ENCODE measurements at places on chromosomes 11 and 22.

GRCh38 chr22:29907753-29908515 lies 25.0 kb downstream of the MTMR3 start:
- peak; percentile 87 for DNase-seq

DNA sequence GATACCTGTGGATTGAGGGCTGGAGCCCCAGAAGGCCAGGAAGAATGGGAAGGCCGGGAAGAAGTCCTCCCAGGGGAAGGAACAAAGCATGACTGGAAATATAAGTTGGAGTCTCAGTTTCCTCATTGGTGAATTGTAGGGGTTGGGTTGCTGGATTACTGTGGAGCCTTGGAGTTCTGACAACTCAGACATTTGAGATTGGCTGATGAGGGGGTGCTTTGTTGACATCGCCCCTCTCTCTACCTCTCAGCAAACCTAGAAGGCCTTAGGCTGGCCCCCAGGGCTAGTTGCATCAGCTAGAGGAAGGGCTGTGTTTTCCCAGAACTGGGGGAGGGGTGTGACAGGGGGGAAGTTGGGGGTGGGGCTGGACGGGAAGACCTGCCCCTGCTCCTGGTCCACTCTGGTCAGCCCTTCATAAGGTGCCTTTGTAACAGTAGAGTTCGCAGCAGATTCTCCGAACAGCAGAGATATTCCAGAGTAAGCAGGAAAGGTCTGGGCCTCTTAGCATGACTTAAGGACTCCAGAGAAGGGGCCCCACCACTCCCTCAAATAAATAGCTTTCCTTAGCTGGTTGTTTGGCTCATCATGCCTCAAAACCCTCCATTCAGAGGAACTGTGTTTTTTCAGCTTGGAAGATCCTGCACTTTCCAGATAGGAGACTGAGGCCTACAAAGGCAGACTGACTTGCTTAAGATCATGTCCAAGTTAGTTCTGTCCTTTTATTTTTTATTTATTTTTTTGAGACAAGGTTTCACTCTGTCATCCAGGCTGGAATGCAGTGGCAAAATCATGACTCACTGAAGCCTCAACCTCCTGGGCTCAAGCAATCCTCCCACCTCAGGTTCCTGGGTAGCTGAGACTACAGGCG lies 12.5 kb upstream of the THRSP start:
- no peak for DNase-seq

GRCh38 chr11:61534025-61534932 lies 25.7 kb downstream of the LRRC10B start:
- no peak for DNase-seq

DNA sequence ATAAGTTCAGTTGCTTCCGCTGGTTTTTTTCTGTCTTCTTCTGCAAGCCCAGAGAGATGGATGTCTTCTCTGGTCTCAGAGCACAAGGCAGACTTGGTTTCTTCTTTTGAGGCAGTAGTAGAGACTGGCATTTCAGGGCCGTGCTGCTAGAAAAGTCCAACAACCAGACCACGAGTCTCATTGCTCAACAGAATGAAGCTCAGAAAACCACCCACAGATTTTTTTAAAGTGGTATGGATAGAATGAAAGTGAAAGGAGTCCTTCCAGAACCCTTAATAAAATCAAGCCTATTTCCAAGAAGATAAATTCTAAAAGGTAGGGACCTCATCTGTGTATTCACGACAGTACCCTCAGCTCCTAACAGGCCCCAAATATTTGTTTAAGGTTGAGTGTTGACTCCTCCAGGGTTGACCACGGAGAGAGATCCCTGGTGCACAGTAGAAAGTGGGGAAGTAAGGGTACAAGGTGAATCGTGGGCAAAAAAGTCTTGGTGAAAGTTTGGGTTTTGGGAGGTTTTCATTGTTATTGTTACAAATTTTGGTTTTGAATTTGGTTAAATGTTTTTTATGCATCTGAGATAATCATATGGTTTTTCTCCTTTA lies 43.6 kb upstream of the DDX6 start:
- no peak for DNase-seq

DNA sequence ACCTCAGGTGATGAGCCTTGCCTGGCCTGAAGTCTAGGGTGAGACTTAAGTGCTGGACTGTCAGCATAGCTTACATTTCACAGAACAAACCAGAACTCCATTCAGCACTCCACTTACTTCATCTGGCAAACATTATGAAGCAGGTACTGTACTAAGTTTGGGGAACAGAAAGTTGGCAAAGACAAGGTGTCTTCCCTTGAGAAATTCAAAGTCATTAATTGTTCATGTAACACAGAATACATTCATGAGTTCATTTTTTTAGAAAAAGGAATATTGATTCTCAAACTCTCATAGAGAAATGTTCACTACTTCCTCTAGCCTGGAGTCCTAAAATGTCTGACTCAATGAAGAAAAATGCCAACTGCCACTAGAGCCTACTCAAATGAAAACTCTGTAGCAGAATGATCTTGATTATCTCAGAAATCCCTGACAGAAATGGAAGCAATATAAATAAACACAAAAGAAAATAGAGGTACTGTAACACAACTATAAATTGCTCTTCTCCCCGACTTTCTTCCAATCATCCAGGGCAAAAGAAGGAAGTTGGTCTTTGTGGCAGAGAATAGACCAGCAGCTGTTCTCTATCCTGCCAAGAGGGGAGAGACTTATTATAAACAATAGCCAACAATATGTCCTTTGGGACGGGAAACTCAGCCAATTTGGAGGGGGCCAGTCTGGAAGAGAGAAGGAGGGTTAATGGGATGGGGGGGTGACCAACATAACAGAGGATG lies 129.2 kb upstream of the MTMR2 start:
- DNase-seq: no peak

DNA sequence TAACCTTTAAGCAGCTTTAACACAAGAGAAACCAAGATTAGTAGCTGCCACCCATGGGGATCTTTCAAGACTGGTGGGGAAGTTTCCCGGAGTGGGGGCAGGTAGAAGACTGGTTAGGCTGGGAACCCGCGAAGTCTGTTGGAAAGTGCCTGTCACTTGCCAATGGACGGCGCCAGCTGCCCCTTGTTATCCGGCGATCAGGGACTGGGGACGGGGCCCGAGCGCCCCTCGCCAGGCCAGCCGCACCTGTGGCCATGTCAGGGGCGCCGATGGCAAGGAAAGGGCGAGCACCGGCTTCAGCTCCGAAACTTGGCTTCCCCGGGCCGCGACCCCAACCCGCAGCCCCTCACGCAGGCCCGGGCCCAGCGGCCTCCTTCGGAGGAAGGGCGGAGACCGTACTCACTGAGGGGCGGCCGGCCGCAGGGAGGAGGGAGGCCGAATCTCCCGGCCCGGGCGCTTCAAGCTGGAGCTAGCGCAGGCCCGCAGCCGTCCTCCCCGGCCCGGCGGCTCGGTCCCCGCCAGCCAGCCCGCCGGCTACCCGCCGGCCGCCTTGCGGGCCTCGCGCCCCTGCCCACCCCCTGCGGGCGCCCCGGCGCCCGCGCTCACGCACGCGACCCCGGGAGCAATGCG lies 539 bp downstream of the EIF4ENIF1 start:
- peak; percentile 47 for DNase-seq

DNA sequence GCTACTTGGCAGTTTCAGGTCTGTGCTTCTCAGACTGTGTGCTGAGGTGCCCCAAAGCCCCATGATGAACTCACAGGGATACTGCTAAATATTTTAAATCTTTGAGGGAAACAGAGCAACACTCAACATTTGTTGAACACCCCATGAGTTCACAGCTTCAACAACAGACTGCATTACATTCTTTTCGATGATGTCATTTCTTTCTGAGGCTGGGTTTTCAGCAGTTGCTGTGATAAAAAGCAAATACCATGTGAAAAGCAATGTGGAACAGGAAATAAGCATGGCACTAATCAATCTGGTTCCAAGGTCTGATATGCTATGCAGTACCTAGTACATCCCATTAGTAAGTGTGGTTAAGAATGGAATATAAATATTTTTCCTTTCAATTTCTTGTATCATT lies 82.7 kb downstream of the RPL27A start:
- DNase-seq: no peak

DNA sequence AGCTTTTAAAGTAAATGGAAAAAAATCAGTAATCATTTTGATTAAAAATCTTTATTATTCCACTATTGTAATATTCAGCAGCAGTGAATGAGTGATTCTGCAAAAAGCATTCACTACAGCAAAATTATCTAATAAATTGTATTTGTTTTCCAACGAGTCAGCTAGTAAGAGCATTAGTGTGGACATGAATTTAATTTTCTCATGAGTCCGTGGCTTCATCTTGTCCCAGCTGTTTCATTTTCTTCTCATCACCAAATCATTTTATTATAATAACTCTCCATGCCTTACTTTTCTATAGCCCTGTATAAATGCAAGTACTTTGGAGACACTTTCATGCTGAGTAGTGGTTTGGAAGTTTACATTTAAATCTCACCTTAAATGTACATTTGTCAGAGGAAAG lies 66.2 kb downstream of the FANCF start:
- DNase-seq: no peak

GRCh38 chr11:110631551-110631950 lies 80.7 kb downstream of the ARHGAP20 start:
- DNase-seq: no peak

GRCh38 chr11:123525097-123525496 lies 95.0 kb downstream of the GRAMD1B start:
- no peak for DNase-seq

DNA sequence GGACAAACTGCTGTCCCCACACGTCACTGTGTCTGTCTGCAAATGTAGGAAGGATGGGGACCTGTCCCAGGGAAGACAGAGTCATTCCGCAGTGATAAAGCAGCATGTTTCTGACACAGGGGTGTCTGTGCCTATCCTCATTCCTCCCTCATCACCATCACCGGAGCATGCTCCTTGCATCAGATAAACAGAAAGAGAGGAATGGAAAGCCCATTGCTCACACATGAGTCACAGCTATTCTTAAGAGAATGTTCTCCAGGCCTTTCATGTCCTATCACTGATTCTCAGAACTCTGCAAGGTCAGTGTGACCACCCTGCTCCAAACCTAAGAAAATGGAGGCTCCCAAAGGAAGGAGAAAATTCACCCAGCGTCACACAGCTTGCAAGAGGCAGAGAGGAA lies 38.9 kb downstream of the ZNF195 start:
- no peak for DNase-seq

DNA sequence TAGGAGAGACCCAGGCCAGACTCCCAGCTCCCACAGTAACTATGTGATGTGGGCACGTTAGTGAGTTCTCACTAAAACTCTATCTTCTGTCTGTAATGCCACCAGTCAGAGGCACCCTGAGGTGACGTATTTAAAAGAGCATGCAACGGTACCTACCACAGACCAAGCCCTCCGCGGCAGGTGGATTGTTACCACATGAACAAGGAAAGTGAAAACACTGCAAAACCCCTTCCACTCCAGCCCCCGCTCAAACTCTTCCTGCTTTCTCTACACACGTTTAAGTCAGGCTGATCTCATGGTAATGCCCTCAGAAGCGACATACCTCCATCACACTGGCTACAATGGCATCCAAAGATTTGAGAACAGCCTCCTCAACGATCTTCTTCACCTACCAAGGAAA lies 36.7 kb downstream of the SERPIND1 start:
- DNase-seq: no peak
